ENCODE measurements at places on chromosomes 3 and 15. TPM values are rescaled to one million over a fixed set of nuclear protein-coding genes. Genes with fewer than 3 reads are reported as not detected.

KCNAB1 gene
- 4.2 TPM for total RNA-seq

FRG2C gene
- total RNA-seq: not detected

SMCO1 gene
- 3.7 TPM for total RNA-seq

ROPN1 gene
- total RNA-seq: not detected

MYO5C gene
- total RNA-seq: 3.7 TPM

HIGD2B gene
- total RNA-seq: not detected

POTEB2 gene
- total RNA-seq: not detected

SLC9C1 gene
- total RNA-seq: 1.0 TPM

CAMKV gene
- total RNA-seq: not detected

DPPA4 gene
- 0.52 TPM for total RNA-seq

ZNF80 gene
- total RNA-seq: not detected

KY gene
- 61.6 TPM for total RNA-seq

CAMK1 gene
- 23.0 TPM for total RNA-seq

TGM5 gene
- total RNA-seq: not detected

GBE1 gene
- total RNA-seq: 26.1 TPM

GOLGA6L9 gene
- 4.2 TPM for total RNA-seq

GOLGA8N gene
- total RNA-seq: 5.2 TPM

A4GNT gene
- total RNA-seq: not detected

SLC28A2 gene
- not detected for total RNA-seq

GOLGA8J gene
- total RNA-seq: not detected

EXD1 gene
- not detected for total RNA-seq

SEMA3G gene
- 4.7 TPM for total RNA-seq

ATRIP gene
- 4.7 TPM for total RNA-seq

NPHP3 gene
- 50.6 TPM for total RNA-seq

PROS1 gene
- 19.3 TPM for total RNA-seq

SSUH2 gene
- total RNA-seq: 0.52 TPM

CPNE9 gene
- 0.52 TPM for total RNA-seq

ACTRT3 gene
- 1.6 TPM for total RNA-seq

ZNF445 gene
- 12.0 TPM for total RNA-seq

CNTN3 gene
- total RNA-seq: 3.7 TPM

MEGF11 gene
- 0.52 TPM for total RNA-seq

CHRNA5 gene
- 0.52 TPM for total RNA-seq

ADGRG7 gene
- not detected for total RNA-seq

GHRL gene
- total RNA-seq: 0.52 TPM

ERICH6 gene
- total RNA-seq: not detected

RCN2 gene
- 27.1 TPM for total RNA-seq

GOLGB1 gene
- 20.4 TPM for total RNA-seq

DRD3 gene
- not detected for total RNA-seq

THSD4 gene
- total RNA-seq: 15.7 TPM

TIMP4 gene
- 4.7 TPM for total RNA-seq

TM6SF1 gene
- 28.7 TPM for total RNA-seq

P2RY13 gene
- 2.6 TPM for total RNA-seq

CKMT1B gene
- total RNA-seq: under 0.01 TPM

NR1I2 gene
- under 0.01 TPM for total RNA-seq

RTP1 gene
- total RNA-seq: not detected

SPESP1 gene
- 1.6 TPM for total RNA-seq

ZNF620 gene
- total RNA-seq: 2.1 TPM

PEX5L gene
- not detected for total RNA-seq

All from skeletal muscle tissue (tissue), 5 donors.